ENCODE measurements at places on chromosomes 2 and 18.

DNA sequence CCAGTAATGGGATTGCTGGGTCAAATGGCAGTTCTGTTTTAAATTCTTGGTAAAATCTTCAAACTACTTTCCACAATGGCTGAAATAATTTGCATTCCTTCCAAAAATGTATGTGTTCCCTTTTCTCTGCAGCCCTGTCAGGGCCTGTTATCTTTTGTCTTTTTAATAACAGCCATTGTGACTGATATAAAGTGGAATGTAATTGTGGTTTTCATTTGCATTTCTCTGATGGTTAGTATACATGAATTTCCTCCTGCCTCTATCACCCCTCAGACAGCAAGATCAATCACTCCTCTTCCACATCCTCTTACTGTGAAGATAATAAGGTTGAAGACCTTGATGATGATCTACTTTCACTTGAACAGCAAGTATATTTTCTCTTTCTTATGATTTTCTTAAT, 304.8 kb upstream of the FSIP2 start:
- DNase-seq: no peak

GRCh38 chr2:67707896-67708295, 310.8 kb downstream of the ETAA1 start:
- no peak for DNase-seq

GRCh38 chr18:3819961-3820360, 370.0 kb downstream of the TGIF1 start:
- no peak for DNase-seq

GRCh38 chr2:38371235-38371634, 5.8 kb downstream of the ATL2 start:
- no peak for DNase-seq

DNA sequence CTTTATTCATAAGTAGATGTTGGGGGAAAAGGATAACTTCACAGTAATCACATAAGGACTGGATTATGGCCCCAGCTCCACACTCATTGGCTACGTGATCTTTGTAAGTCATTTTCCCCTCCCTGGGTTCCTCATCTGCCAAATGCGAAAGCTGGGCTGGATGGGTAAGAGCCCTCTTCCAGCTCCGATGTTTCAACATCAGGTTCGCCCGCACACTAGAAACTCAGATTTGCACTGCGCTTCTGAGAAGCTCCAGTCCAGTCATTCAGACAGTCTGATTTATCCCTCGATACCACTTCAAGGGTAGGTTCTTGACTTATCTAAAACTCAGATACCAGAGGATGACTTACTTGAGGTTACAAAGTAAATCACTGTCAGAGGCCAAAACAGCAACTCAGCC, 31.0 kb upstream of the RMDN2 start:
- DNase-seq: no peak

- no peak for DNase-seq
Measured at GRCh38 chr18:59885579-59886163, 14.1 kb upstream of the PMAIP1 start.
